ENCODE measurements at places on chromosomes 6 and 20.

DNA sequence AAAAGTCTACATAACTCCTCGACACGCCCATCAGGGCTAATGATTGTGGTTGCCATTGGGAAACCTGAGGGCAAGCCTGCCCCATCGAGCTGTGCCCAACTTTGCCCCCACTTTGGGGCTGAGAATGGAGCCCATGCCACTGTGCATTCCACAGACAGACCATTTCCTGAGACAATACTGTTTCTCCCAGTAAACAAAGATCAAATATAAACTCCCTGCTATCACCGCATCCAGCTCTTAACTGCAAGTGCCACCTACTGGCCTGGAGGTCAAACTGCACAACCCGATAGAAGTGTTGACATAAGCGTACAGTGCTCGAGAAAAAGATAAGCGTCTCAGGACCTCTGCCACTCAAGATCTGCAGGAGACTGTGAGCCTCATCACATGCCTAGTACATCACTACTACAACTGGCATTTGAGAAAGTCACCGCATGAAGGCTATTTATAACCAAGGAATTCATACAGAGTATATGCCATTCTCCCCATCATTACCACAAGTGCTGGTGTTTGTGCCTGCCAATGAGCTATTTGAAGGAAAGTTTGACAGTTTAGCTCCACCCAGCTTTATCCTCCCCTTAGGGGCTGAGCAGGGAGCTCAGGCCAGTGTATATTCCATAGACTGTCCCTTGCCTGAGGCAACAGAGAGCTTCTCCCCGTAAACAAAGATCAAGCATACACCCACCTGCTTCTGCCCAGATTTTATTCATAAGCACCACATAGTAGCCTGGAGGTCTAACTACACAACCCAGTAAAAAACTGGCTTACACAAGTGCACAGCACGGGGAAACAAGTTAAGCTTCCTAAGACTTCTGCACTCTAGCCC is 4.5 kb upstream of the DEFB126 start:
- DNase-seq, result no peak

- no peak for DNase-seq
Measured at GRCh38 chr6:107715550-107716321, 108.4 kb downstream of the SCML4 start.

- DNase-seq, result no peak
Measured at GRCh38 chr6:158457131-158457530, 102.8 kb upstream of the TMEM181 start.

- DNase-seq, result no peak
Measured at GRCh38 chr6:90434094-90434493, 137.5 kb upstream of the BACH2 start.

- DNase-seq, result no peak
Measured at GRCh38 chr6:63565727-63566596, 6.3 kb upstream of the LOC128125822 start.

DNA sequence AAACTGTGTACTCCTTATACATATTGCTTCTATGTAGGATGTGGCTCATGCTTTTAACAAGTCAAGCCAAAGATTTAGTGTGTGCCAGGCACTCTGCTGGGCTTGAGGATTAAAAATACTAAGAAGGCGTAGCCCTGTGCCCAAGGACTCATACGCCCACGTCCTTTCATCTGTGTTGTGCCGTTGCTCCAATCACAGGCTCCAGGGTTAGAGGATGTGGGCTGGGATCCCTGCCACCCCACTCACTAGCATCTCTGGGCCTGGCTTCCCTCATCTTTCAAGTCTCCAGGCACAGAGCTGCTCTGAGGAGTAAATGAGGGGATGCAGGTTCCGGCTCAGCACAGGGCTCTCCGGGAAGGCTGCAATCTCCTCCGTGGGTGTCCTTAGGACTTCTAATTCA is 214.2 kb downstream of the SYNDIG1 start:
- DNase-seq, result no peak

All from activated CD4-positive, alpha-beta T cell treated with anti-CD3 and anti-CD28 coated beads, Interleukin-2, amount 50 U/mL, for 1 hour (primary cell).